ENCODE measurements at places on chromosomes 12 and 14.

GRCh38 chr12:114992443-114992842 lies 308.5 kb upstream of the TBX3 start:
- DNase-seq, result peak; percentile 37

DNA sequence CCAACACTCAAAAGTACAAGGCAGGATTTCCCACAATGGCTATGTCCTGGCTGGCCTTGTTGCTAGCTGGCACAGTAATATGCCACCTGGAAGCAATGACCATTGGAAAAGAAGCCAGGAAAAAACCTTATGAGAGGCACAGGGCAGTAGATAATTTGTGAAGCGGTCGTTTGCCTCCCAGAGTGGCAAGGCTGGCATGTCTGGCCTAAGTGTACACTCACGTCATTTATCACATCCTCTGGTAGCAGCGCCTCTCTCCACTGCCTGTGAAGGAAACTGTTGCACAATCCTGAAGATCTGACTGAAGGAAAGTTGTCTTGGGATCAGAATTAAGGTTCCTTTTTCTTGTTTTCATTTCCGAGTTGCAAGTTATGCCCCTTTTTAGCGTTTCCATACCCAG lies 408.5 kb downstream of the ZFP36L1 start:
- no peak for DNase-seq

DNA sequence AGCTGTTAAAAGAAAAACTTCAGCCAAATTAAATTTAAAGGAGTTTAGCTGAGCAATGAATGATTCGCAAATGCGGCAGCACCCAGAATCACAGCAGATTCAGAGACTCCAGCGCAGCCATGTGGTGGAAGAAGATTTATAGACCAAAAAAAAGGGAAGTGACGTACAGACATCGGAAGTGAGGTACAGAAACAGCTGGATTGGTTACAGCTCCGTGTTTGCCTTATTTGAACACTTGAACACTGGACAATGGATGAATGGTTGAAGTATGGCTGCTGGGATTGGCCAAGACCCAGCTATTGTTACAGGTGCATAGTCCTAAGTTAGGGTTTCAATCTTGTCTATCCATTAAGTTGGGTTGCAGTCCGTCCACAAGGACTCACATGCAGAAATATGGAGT lies 42.6 kb downstream of the GALNT8 start:
- no peak for DNase-seq

DNA sequence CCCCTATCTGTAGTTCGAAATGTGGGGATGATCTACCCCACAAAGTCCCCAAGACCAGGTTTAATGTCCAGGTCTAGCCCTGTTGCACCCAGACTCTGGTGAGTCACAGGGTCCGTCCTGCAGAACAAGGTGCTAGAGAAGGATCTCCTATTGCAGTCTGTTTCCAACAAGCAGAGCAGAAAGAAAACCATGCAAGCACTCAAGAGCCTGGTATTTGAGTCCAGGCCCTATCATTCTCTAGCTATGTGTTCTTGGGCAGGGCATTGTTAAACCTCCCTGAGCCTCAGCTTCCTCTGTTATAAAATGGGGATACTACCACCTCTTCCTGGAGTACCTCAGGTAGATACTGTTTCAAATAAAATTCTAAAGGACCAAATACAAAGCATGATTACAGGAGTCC lies 24.4 kb downstream of the MAP3K9 start:
- no peak for DNase-seq

DNA sequence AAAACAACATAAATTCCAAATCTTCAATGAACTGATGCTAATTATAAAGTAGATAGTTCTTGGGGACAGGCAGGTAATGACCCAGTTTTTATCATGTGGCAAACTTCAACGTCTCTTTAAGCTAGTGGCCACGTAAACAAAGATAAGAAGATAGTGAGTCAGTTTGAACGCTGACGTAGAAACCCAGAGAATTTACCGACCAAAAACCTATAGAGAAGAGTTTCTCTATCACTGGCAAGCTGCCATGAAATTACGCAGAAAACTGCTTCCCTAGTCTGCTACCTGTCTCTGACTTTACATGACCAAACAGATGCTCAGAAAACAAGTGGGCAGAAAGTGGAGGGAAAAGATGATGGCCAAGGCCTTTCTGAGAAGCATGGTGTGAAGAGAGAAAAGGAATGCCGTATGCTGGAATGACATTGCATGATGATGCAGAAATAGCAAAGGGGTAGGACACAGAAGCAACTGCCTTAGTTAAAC lies 136.3 kb downstream of the ITPR2 start:
- DNase-seq, result no peak

- no peak for DNase-seq
These were observed 83.8 kb downstream of the GALNT9 start for GRCh38 chr12:132245521-132246101.

DNA sequence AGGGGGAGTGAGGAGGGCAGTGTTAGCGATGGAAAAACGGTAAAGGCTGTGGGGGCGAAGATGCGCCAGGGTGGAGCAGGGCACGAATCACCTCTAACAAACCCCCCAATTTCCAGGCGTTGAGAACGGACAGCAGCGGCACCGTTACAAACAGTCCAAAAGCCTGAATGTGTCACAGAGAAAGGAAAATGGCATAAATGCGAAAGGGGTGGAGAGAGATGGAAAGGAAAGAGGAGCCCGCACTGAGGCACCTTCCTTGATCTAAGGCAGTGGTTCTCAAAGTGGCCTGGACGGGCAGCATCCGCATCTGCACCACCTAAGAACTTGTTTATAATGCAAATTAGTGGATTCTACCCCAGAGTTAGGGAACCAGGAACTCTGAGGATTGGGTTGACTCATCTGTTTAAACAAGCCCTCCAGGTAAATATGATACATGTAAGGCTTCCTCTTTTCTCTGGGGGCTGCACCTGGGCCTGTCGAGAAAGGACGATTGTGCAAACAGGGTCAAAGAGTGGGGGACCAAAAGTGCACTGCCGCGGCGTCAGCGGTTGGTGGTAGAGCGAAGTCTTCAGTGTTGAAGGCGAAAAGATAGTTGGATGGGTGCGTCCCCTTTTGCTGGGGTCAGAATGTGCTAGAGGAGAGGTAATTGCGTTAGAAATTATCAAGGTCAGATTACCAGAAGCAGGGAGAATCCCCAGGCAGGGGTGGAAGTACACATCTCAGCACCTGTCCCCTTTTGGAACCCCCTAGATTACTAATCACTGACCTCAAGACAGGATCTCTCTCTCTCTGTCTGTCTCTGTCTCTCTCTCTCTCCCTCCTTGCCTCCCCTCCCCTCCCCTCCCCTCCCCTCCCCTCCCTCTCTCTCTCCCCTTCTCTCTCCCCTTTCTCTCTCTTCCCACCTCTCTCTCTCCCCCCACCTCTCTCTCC lies 1.3 kb upstream of the KCNH5 start:
- DNase-seq, result no peak

DNA sequence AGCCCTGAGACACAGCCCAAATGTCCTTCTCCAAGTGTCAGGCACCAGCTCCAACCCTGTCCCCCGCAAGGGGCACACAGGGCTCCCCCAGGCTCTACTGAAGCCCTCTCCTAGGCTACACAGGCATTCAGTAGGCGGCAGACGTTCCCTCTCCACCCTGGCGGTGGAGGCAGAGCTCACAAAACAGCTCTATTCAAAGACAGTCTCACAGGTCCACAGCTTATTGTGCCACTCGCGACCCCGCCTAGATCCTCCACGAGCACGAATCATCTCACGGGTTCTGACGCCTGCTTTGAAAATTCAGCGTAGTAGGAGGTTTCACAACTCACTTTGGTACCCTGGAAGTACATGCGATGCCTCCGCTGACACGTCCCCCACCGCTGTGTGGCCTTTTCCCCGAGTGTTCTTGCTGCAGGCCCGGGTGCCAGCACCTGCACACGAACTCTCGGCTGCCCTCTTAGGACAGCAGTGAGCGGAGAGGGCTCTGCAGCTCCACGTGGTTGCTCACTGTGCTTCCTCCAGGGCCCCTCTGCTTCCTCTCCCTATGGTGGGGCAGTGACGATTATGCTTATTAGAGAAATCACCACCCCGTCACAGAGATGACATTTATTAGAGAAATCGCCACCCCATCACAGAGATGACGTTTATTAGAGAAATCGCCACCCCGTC lies 78.5 kb downstream of the ADGRD1 start:
- DNase-seq, result no peak

DNA sequence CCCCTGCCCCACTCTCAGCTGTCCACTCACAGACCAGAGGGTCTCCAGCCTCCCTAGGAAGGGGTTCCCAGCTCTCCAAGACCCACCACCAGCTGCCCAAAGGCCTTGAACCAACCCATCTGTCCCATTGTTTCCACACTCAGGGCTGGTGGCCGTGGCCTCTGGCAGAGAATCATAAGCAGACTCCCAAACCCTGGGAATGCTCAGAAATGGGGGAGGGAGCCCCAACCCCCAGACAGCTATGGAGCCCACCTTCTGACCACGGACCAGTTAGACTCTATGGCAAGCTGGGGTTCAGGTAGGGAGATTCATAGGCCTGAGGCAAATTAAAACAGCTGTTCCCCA lies 280.0 kb downstream of the DPF3 start:
- DNase-seq, result no peak

DNA sequence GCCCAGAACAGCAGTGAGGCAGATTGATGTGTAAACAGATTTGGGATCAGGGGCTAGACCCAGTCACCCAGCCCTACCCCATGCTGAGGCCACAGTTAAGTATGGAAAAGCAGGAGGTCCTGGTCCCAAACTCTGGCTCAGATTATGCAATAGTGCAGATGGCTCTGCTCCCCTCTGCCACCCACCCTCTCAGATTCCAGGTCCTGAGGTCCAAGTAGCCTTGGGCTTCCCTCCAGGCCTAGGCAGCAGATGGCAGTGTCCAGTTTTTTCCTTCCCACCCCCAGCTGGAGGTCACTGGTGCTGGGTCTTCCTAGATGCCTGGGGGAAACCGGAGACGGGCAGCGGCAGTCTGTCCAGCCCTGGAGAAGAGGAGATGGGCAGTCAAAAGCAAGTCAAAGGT lies 2.8 kb upstream of the DHH start:
- no peak for DNase-seq

GRCh38 chr12:47741340-47741703 lies 16.0 kb upstream of the ENDOU start:
- DNase-seq, result no peak
